ENCODE measurements at places on chromosomes 4 and X.
A peak's percentile ranks its signal among the peaks of the same experiment; 100 is the strongest.

- DNase-seq = no peak
Observed at GRCh38 chr4:110989125-110989524, 366.2 kb upstream of the PITX2 start.

GRCh38 chrX:154738011-154738738 is 12.7 kb downstream of the GAB3 start:
- DNase-seq = no peak

- DNase-seq = no peak
Observed at GRCh38 chrX:38831949-38832348, 30.7 kb downstream of the MID1IP1 start.

- DNase-seq = no peak
Observed at GRCh38 chrX:30576881-30577280, 685 bp downstream of the TASL start.

DNA sequence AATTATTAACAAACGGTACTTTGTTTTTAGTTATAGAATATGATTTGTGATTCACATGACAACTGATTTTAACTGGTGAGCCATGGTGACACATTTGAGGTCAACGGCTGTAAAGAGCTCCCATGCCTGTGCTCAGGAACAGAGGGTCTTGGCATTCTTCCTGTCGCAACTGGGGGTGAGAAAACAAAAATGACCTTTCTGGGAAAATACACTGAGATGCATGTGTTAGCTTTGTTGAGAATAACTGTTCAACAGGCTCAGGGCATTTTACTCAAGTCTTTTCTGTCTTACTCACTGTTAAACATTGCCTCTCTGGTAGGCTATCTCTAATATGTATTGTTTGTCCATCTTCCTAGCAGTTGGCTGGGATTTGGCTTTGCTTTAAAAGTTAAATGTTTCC is 57.1 kb upstream of the HPGD start:
- no peak for DNase-seq

GRCh38 chr4:7320206-7320797 is 114.4 kb downstream of the PSAPL1 start:
- no peak for DNase-seq

DNA sequence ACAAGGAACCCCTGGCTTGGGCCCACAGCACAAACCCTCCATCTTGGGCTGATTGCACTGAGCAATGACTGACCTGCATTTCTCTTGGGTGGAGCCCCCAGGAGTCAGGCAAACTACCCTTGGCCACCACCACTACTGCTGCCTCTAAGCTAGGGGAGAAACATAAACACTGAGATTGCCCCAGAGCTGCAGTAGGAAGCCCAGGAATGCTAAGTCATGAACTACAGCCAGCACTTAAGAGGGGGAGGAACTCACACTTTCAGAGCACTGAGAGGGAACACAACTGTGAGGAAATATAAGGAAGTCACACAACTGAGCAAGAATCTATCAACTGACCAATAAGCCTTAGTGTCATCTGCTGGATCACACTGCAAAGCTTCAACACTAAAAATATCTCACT is 111.6 kb upstream of the PPP3CA start:
- DNase-seq = no peak

DNA sequence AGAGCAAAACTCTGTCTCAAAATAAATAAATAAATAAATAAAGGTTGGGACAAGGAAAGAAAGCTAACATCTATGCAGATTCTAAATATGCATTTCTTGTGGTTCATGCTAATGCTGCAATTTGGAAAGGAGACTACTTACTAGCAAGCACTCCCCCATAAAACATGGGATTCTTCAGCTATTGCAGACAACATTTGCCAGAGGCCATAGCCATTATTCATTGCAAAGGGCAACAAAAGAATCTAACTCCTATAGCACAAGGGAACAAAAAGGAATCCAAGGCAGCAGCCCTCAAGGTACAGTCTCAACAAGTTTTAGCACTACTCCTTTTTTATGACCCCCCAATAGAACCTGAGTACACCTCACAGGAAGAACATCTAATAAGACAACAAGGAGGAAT is 8.0 kb upstream of the HERC5 start:
- DNase-seq = no peak

GRCh38 chr4:86500527-86500926 is 93.6 kb upstream of the PTPN13 start:
- no peak for DNase-seq

- no peak for DNase-seq
Observed at GRCh38 chrX:64204701-64205440, 637 bp downstream of the AMER1 start.

DNA sequence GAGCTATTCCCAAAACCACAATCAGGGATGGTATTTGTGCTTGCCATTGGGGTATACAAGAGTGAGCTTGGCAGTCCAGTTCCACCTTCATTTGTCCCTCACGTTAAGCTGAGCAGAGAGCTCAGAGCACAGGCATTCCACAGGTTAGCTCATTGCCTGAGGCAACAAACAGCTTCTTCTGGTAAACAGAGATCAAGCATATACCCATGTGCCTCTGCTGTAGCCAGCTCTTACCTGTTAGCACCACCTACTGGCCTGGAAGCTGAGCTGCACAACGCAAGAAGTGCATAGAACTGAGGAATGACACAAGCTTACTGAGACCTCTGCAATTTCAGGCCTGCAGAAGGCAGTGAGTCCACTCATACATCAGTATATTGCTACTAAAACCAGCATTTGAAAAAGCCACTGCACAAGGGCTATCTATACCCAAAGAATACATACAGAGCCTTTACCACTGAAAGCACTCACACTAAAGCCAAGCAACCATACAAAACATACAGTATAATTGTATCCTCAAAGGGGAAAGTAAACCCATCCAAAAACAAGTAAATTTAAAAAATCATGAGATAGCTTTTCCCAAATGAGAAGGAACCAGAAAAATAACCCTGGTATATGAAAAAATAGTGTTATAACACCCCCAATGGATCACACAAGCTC is 258.3 kb upstream of the GABRA2 start:
- peak; percentile 17 for DNase-seq

- no peak for DNase-seq
Observed at GRCh38 chrX:54820737-54821136, 13.2 kb downstream of the MAGED2 start.

DNA sequence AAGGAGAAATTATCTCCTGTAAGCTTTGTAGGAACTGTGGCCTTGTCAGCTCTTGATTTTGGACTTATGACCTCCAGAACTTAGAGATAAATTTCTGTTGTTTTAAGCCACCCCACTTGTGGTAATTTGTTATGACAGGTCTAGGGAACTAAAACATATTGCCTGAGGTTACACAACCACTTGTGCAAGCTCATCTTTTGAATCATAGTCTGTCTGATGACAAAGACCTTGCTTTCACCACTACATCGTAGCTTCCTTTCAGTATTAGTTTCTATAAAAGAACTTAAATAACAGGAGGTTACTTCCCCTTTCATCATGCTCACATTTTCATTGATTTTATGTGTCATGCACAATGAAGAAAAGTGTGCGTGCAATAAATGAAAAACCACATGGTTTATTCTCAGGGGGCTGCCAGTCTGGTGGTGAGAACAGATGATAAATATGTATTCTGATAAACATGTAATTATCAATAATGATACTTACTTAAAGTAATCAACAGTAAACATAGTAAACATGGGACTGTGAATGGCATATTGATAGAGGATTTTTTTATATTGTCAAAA is 690.0 kb upstream of the HS3ST1 start:
- DNase-seq = no peak

GRCh38 chrX:41055740-41056139 is 29.5 kb upstream of the USP9X start:
- no peak for DNase-seq

GRCh38 chr4:119296356-119296755 is 25.6 kb downstream of the FABP2 start:
- DNase-seq = no peak

DNA sequence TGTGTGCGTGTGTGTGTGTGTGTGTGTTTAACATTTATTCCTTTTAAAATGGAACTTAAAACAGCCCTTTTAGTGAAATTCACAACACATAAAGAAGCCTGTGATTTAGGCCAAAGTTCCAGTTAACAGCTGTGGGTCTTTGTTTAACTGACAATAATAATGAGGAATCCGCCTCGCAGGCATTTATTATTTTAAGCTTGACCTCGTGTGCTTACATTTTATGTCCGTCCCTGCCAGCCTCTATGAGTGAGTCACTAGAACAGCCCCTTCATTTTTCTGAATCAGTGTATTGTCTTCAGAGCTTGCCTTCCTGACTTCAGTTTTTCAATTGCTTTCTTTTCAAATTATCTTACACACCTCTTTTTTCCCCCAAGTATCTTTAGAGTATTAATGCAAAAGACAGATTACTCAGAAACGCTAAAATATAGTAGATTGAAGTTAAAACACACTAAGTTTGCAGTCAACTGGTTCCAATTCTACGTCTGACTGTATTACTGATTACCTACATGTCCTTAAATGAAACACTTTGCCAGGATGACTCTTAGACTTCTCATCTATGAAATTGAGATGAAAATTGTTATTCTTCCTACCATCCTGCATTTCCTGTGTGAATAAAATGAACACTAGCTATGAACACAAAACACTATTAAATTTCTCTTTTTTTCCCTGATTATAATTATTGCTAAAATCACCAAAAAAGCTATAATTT is 319.6 kb upstream of the HS3ST1 start:
- peak; percentile 21 for DNase-seq

DNA sequence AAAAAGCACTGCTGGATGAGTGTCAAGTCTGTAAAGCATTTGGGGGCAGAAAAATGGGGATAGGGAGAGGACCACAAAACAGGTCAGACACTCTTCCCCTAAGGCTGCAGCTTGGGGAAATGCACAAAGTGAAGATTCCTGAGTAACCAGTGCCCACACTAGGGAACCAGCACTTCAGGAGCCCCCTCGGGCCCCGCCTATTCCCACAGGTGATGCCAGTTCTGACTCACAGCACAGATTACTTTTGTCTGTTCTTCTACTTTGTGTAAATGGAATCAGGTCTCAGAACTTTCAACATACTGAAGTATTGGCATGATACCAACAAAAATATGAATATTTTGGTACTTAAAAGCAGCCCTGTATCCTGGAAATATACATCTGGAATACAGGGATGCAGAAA is 112.5 kb downstream of the ADRA2C start:
- DNase-seq = no peak

DNA sequence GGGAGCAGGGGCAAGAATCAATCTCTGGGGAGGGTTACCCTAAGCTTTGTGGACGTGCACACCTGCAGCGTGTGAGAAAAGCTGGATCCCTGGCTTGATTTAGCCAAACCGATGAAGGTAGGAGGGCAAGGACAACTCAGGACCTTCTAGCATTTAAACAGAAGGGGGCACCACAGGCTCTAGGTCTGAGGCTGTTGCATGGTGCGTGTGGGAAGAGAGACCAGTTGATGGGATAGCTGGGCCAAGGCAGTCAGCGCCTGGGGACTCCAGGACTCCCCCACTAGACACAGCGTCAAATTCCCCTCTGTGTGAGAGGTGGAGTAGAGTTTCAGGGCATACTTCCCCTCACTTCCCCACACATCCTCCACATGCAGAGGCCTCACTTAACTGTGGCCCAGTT is 4.3 kb downstream of the GABRQ start:
- no peak for DNase-seq

GRCh38 chr4:54289316-54289715 is 60.2 kb downstream of the PDGFRA start:
- no peak for DNase-seq

GRCh38 chr4:86608757-86609375 is 14.8 kb downstream of the PTPN13 start:
- no peak for DNase-seq

DNA sequence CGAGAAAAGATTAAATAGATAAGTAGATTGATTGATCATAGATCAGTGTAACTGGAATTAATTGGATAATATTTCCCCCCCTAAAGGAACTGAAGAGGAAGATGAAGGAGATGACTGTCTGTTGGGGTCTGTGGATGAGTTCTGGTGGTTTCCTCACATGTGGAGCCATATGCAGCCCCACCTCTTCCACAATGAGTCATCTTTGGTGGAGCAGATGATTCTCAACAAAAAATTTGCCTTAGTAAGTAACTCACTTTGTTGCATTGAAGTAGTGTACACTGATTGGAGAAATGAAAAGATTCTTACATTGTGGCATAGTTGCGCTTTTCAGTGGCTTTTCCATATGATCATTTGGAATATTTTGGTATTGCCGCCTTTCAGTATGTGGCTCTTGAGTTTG is 80.4 kb downstream of the NDST3 start:
- no peak for DNase-seq
